ENCODE measurements at places on chromosomes 6 and 20.
A peak's percentile ranks its signal among the peaks of the same experiment; 100 is the strongest.

DNA sequence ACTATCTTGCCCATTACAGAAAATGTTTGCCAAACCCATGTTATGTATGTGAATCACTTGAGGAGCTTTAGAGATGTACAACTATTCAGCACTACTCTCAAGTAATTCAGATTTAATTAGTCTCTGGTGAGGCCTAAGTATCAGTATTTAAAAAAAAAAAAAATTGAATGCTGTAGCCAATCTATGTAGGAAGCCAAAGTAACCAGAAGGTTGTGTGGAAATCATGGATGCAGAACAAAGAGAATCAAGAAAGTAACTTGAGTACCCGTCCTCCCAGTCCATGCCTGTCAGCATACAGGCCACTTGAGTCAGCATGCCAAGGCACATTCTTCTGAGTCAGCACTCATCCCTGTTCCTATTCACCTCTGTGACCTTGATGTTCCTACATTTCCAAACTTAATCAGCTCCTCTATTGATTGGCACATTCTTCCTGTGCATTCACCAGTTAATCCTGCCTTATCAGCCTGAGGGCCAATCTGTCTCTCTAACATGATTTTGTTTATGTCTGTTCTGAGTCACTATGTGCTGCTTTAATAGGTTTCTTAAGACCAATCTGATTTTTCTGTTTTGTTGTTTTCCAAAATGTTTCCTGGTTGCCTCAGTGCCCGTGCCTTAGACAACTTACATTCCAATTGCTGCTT is 165.6 kb downstream of the KCNQ5 start:
- H3K36me3 ChIP-seq = no peaks in the 10 kb centered on the region
- H3K4me1 ChIP-seq = peaks cover 32% of the 10 kb centered on the region
- peak; percentile 88 for DNase-seq
- H3K4me3 ChIP-seq = no peak overlapping the region

DNA sequence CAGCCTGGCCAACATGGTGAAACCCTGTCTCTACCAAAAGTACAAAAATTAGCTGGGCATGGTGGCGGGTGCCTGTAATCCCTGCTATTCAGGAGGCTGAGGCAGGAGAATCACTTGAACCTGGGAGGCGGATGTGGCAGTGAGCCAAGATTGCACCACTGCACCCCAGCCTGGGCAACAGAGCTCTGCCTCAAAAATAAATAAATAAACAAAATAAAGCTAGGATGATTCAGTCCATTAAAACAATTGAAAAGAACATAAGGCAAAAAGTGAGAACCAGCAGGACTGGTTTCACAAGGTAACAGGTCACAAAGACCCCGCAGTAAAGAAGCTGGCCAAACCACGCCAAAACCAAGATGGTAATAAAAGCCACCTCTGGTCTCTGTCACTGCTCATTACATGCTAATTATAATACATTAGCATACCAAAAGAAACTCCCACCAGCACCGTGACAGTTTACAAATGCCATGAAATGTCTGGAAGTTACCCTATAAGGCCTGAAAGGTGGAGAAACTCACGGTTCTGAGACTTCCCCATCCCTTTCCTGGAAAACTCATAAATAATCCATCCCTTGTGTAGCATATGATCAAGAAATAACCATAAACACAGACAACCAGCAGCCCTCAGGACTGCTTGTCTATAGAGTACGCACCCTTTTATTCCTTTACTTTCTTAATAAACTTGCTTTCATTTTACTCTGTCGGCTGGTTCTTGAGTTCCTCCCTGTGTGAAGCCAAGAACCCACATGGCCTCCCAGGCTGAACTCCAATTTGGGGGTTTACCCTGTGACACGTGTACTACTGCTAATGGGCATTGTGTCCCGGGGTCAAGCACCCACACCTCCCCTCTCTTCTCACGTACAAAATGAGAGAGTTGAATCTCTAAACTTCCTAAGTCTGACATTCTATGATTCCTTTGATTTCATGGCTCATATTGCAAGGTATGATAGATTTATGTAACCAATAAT is 10.2 kb downstream of the LAMA4 start:
- H3K4me3 ChIP-seq = no peak overlapping the region
- DNase-seq = no peak
- peaks cover 25% of the 10 kb centered on the region for H3K4me1 ChIP-seq
- no peaks in the 10 kb centered on the region for H3K27me3 ChIP-seq
- no peaks in the 10 kb centered on the region for H3K36me3 ChIP-seq

- H3K4me1 ChIP-seq = peaks cover 14% of the 10 kb centered on the region
- no peak overlapping the region for H3K27ac ChIP-seq
- no peaks in the 10 kb centered on the region for H3K27me3 ChIP-seq
- DNase-seq = no peak
- no peak overlapping the region for H3K4me3 ChIP-seq
Observed at GRCh38 chr6:150204705-150205472, 62.0 kb downstream of the PPP1R14C start.

GRCh38 chr6:152836523-152836922 is 85.9 kb downstream of the VIP start:
- no peak for DNase-seq
- no peak overlapping the region for H3K27ac ChIP-seq
- H3K36me3 ChIP-seq = no peaks in the 10 kb centered on the region
- H3K27me3 ChIP-seq = no peaks in the 10 kb centered on the region
- no peaks in the 10 kb centered on the region for H3K4me1 ChIP-seq

GRCh38 chr20:33477386-33478234 is 12.3 kb upstream of the CBFA2T2 start:
- no peaks in the 10 kb centered on the region for H3K36me3 ChIP-seq
- peaks cover 22% of the 10 kb centered on the region for H3K27me3 ChIP-seq
- no peak overlapping the region for H3K27ac ChIP-seq
- no peak for DNase-seq

DNA sequence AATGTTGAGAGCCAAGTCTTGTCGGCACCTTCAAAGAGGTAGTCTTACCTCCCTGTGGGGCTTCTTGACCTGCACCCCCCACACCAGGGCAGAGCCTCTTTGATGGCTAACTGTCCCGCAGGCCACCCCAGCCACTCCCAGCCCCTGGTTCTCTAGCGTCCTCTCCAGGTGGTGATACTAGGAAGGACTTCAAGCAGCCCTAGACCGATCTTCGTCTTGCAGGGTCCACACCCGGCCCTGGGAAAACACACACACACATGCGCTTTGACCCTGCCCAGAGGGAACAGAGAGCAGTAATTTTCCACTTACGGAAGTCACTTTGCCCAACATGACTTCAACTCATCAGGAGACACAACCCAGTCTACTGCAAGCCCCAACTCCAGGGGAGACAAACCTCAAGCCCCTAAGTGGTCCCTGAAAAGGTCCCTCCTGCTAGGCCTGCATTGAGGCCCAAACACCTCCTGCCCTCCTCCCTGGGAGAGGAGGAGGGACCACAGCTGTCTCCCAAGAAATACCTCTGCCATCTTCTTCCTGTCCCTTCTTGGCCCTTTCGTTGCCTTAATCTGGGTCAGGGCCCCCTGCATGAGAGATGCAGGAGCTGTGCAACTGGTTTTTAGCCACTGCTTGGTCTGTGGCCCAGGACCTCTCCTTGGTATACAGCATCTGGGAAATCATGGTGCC is 2.9 kb upstream of the BPIFB1 start:
- no peaks in the 10 kb centered on the region for H3K36me3 ChIP-seq
- no peak overlapping the region for H3K27ac ChIP-seq
- DNase-seq = no peak
- H3K27me3 ChIP-seq = peaks cover 7% of the 10 kb centered on the region
- no peak overlapping the region for H3K4me3 ChIP-seq

DNA sequence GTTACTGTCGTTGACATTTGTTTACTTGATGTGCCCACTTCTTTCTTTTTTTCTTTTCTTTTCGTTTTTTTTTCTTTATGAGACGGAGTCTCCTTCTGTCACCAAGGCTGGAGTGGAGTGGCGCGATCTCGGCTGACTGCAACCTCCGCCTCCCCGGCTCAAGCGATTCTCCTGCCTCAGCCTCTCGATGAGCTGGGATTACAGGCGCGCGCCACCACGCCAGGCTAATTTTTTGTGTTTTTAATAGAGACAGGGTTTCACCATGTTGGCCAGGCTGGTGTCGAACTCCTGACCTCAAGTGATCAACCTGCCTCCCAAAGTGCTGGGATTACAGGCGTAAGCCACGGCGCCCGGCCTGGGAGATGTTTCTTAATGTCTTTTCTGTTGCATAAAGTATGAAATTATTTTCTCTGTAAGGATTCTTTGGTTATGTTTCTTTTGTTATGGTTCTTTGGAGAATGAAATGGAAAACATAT is 33.3 kb upstream of the PRSS16 start:
- peak overlapping the region; percentile 65 for H3K4me3 ChIP-seq
- H3K4me1 ChIP-seq = no peaks in the 10 kb centered on the region
- no peak overlapping the region for H3K27ac ChIP-seq
- DNase-seq = no peak
- no peaks in the 10 kb centered on the region for H3K36me3 ChIP-seq

DNA sequence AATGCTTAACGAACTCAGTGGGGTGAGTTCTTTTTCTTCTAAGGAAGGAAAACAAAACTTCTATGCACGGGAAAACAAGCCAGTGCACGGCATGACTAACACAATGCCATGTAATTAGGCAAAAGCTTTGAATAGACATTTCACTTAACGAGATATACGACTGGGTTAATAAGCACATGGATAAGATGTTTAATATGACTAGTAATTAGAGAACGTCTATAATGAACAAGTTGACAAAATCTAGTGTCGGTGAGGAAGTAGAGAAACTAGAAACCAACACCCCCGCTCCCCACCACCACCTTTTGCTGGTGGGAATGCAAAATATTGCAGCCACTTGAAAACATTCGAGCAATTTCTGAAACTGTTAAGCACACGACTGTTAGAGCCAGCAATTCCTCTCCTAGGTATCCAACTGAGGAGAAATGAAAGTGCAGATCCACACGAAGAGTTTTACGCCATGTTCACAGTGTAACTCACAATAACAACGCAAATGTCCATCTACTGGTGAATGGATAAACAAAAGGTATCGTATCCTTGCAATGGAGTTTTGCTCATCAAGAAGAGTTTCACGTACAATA is 644.9 kb upstream of the AGPAT4 start:
- peaks cover 28% of the 10 kb centered on the region for H3K4me1 ChIP-seq
- H3K27me3 ChIP-seq = no peaks in the 10 kb centered on the region
- no peak for DNase-seq

GRCh38 chr6:159440911-159441703 is 251.9 kb downstream of the SOD2 start:
- no peak overlapping the region for H3K27ac ChIP-seq
- no peaks in the 10 kb centered on the region for H3K36me3 ChIP-seq

- no peaks in the 10 kb centered on the region for H3K27me3 ChIP-seq
- no peak overlapping the region for H3K27ac ChIP-seq
- DNase-seq = no peak
- no peaks in the 10 kb centered on the region for H3K4me1 ChIP-seq
- H3K4me3 ChIP-seq = no peak overlapping the region
- H3K36me3 ChIP-seq = no peaks in the 10 kb centered on the region
Observed at GRCh38 chr6:25659633-25660368, 7.8 kb downstream of the SCGN start.

DNA sequence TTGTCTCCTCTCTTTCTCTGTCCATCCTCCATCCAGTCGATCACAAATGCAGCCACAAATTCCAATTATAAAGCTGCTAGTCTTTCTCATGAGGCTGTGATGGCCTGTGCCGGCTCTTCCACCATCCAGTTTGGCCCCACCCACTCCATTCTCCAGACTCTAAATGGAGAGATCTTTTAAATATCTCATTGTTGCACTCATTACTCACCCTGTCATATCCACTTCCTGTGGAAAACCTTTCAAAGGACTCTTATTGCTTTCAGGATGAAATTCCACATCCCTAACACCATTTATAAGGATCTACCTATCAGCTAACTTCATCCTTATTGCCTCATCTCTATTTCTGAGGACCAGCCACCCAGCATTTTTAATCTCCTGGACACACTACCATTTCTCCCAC is 70.6 kb downstream of the NRN1 start:
- peaks cover 19% of the 10 kb centered on the region for H3K4me1 ChIP-seq
- no peaks in the 10 kb centered on the region for H3K36me3 ChIP-seq

DNA sequence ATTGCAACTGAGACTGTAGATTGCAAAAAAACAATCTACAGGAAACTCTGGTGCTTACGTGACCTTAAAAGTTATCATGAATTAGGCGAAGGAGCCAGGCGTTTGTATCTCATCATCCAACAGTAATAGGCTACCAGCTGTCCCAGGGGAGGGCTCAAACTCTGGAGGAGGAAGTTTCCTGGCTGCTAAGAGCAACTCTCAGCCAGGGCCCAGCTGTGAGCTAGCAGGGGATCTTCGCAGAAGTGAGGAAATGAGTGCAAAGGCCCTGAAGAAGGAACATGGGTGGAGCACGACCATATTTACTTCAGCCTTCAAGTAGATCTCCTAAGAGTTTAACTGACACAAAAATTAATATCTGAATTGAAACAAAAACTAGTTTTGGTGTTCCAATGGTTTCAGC is 686.9 kb upstream of the MAP3K7 start:
- DNase-seq = no peak
- H3K36me3 ChIP-seq = no peaks in the 10 kb centered on the region
- peaks cover 2% of the 10 kb centered on the region for H3K4me1 ChIP-seq
- H3K27ac ChIP-seq = no peak overlapping the region
- no peaks in the 10 kb centered on the region for H3K27me3 ChIP-seq
- no peak overlapping the region for H3K4me3 ChIP-seq

DNA sequence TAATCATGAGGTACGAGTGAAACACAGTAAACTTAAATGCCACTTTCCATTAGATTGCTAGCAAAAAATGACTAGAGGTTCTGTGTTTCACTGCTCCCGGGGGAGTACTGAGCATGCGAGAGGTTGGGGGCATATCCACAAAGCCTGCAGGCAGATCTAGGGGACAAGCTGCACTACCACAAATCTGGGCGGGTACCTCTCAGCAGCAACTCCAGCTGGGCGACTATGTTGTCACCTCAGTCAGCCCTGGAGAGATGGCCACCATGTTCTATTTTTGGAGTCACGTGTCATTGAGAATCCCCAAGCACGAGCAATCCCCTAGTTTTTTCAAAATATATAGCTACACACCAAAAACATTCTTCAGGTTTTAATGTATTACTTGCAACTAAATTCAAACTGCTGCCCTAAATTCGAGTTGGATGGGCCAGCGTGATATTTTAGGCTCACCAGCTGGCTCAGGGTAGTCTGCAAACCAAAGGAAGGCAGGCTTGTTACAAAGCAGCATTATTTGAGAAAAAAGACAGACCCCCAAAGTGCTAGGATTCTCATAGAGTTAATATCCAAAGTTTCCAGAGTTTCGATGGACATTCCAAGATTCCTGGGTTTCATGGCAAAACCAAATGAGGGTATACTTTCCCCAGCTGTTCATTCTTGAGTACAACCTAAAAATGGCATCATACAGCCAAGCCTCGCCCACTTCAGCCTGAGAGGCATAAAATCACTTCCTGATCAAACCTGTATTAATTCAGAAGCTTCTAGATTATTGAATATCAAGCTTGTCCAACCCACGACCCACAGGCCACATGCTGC is 24.1 kb upstream of the MYLIP start:
- no peak overlapping the region for H3K27ac ChIP-seq
- H3K4me3 ChIP-seq = no peak overlapping the region
- DNase-seq = no peak

DNA sequence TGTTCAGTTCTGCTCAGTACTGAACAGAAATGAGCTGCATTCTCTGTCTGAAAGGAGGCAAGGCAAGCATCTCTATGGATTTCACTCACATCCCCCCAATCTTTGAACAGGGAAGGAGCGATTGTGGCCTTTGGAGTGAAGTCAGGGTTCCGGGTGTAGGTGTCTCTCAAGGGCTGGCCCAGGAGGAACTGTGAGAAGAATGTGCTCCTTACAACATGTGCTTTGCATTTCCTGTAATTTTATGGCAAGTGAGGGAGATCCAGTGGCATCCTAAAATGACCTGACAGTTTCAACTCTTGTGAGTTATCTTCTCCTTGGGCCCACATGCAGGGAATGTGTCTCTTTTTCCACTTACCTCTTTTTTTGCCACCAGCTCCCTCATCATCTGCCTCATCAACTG is 63.0 kb upstream of the RIN2 start:
- no peak overlapping the region for H3K4me3 ChIP-seq
- DNase-seq = no peak
- H3K27me3 ChIP-seq = no peaks in the 10 kb centered on the region
- peaks cover 13% of the 10 kb centered on the region for H3K4me1 ChIP-seq
- H3K27ac ChIP-seq = no peak overlapping the region

All from astrocyte (in vitro differentiated cells and primary cell).